ENCODE measurements at places on chromosomes 12 and 14.

DNA sequence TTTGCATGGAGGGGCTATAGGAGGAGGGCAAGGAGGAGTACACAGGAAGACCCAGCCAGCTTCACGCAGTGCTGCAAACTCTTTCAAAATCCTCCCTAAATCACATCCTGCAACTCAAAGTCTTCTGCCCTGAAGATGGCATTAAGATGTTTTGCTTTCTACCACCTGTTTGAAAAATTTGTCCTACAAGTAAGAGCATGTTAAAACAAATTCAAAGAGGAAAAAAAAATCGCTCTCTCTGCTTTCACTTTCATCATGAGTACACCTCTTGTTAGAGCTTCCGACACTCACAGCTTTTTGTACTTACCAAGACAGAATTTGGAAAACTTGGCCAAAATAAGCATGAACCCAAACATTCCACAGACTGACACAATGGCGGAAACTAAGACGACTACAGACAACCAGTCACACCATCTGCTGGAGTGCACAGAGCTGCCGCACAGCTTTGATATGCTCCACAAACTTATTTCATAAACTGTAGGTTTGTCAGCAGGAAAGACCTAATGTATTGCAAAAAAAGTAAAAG lies 21.3 kb downstream of the GCH1 start:
- no peak for DNase-seq

- DNase-seq: no peak
Measured at GRCh38 chr12:89507015-89507824, 17.4 kb downstream of the GALNT4 start.

DNA sequence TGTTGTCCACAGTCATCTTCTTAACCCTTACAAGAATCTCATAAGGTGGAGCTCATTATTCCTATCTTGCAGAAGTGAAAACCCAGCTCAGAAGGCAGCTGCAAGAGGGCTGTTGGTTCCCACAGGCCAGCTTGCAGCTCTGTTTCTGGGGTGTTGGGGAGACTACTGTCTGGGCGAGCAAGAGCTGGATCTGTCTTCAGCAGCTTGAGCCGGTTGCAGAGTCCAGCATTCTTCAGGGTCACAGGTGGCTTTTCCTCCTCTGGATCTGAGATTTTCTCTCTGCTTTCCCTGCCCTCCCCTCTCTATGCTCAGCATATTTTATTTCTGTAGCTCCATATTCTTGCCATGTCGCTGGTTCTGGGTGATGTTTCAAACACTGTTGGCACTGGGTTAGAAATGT lies 87.4 kb downstream of the PAPOLA start:
- no peak for DNase-seq

- DNase-seq: no peak
Measured at GRCh38 chr14:88611878-88612277, 49.0 kb downstream of the ZC3H14 start.

- DNase-seq: no peak
Measured at GRCh38 chr12:38728894-38729293, 176.5 kb downstream of the CPNE8 start.

Data from GM04503 (cell line).